ENCODE measurements at places on chromosomes 4 and X.

DNA sequence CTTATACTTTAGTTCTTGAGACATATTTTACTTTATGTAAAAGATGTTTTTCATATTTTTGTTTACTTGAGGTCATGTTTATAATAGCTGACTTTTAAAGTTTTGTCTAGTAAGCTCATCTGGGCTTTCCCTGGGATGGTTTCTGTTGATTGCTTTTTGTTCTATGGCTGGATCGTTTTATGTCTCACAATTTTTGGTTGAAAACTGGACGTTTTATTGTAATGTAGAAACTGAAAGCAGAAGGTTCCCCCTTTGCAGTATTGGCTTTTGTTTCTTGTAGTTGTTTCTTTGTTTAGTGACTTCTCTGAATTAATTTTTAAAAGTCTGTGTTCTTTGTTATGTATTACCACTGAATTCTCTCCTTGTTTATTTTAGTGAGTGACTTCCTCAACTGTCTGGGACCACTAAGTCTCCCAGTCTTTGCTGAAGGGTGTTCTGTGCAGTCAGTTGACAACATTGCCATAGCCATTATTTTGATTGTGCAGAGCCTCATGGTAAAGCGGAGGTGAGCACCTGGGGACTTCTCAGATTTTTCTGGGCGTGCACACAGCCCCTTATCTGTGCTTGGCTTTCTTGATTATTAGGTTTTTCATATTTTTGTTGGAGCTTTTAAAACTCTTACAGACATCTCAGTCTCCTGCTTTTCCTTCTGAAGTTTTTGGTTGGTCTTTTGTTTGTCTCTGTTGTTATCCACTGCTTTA lies 31.0 kb downstream of the KDM6A start:
- DNase-seq: no peak

GRCh38 chr4:138005486-138005885 lies 236.7 kb downstream of the SLC7A11 start:
- DNase-seq: no peak

DNA sequence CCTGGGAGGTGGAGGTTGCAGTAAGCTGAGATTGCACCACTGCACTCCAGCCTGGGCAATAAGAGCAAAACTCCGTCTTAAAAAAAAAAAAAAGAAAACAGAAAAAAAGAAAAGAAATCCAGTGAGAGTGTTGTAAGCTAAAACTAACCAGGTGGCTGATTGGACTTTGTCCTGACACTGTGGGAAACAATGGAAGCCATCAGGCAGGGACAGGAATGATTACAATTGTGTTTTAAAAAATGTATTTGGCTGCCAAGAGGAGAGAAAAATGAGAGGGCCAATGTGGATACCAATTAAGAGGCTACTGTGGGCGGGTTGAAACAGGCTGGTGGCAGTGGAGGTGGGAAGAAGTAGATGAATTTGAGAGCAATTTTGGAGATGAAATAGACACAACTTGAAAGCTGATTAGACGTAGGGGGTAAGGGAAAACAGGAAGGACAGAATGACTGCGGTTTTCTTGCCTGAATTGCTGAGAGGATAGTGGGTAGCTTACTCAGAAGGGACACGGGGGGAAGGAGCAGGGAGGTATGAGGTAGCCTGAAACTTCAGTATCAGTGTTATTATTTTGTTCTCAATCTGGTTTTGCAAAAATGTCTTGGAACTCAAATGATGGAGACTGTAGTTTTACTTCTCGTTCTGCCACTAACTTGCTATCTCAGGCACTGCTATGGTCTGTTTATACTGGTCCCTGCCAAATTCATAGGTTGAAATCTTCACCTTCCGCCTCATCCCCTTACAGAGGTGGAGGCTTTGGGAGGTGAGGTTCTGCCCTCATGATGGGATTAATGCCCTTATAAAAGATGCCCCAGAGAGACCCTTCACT lies 45.6 kb upstream of the CHRNA9 start:
- no peak for DNase-seq

- DNase-seq: no peak
These were observed 48.6 kb downstream of the ASB9 start for GRCh38 chrX:15221321-15221720.

GRCh38 chr4:165158762-165159161 lies 46.1 kb upstream of the TMEM192 start:
- DNase-seq: no peak

DNA sequence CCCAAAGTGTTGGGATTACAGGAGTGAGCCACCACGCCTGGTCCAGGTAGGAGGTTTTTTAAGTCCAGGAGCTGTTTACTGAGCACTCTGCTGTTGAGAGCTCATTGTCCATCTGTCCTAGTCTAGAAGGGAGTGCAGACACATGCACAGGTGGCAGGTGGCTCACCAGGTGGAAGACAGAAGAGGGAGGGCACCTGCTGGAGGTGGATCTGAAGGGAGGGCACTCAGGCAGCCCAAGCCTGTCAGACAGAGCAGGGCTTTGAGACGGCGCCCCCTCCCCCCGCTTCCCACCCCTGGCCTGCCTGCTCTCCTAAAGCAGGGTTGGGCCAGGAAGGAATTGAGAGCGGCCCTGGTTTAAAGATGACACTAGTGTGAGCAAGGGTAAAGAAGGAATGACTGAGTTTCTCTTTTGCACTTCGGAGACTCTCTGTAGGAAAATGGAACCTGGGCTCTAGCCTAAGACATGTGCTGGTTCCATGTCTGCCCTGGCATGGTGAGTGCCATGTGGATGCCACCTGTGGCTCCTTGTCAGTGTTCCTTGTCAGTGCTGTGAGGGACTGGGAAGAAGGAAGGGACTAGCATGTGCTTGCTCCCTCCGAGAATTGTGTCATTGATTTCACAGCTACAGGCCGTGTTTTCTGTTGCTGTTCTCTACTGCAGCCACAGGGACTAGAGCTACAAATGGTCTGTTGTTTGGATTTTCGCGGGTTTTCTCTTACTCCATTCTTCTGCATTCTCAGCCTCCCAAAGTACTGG lies 108.6 kb downstream of the TNIP2 start:
- no peak for DNase-seq

GRCh38 chrX:9845578-9845952 lies 59.3 kb downstream of the SHROOM2 start:
- no peak for DNase-seq

- DNase-seq: peak; percentile 8
These were observed 54.3 kb downstream of the SLIT2 start for GRCh38 chr4:20305976-20306375.

GRCh38 chr4:88514557-88515511 lies 8.7 kb downstream of the PYURF start:
- DNase-seq: no peak

DNA sequence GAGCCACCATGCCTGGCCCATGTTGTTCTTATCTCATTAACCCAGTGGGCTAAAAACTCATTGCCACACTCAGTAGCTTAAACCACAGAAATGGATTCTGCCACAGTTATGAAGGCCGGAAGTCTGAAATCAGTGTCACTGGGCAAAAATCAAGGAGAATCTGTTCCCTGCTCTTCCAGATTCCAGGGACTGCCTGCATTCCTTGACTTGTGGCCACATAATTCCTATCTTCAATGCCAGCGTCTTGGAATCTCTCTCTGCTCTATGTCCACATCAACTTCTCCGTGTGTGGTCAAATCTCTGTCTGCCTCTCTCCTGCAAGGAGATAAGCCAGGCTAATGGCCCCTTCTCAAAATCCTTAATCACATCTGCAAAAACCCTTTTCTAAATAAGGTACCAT lies 4.1 kb upstream of the WFS1 start:
- no peak for DNase-seq

- peak; percentile 82 for DNase-seq
These were observed 26.5 kb upstream of the IRAK1 start for GRCh38 chrX:154046031-154046781.

DNA sequence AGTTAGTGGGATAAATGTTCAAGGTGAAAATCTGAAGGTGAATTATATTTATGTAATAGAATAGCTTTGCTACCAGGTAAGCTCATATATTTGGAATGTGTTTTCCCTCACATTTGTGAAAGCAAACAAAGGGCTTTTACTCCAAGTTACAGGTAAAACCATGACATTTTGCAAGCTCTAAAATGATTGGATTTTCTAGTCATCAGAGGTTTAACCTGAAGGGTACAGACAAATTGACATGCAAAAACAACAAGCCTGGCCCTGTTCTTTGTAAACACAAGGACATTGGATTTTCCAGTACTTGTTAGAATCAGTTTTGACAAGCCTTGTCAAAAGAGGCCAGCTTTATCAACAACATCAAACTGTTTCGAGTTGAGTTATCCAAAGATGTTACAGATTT lies 51.7 kb downstream of the ZFX start:
- DNase-seq: no peak

- peak; percentile 10 for DNase-seq
These were observed 70.2 kb upstream of the NOCT start for GRCh38 chr4:138945401-138945800.

DNA sequence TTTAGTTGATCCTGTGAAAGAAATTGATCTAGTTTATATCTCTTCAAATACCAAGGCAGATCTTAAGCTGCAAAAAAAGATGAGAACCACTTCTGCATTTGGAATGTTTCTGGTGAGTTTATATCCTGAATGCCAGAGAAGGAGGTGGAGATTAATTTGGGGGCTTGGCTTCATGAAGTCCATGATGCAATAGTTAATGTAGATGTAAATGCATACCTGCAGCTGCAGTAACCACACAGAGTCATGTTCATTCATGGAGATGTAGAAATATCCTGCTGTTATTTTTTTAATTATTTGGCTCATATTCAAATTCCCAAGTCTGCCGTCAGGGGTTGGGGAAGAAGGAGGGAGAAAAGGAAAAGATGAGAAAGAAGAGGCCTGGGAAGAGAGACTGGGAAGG lies at the start of gene SULT1E1:
TSS of gene SULT1E1 (minus strand) at position 94 of the 400 bp plus-strand sequence. CDS start 2,501 bp downstream, outside the sequence.
- peak; percentile 68 for DNase-seq

DNA sequence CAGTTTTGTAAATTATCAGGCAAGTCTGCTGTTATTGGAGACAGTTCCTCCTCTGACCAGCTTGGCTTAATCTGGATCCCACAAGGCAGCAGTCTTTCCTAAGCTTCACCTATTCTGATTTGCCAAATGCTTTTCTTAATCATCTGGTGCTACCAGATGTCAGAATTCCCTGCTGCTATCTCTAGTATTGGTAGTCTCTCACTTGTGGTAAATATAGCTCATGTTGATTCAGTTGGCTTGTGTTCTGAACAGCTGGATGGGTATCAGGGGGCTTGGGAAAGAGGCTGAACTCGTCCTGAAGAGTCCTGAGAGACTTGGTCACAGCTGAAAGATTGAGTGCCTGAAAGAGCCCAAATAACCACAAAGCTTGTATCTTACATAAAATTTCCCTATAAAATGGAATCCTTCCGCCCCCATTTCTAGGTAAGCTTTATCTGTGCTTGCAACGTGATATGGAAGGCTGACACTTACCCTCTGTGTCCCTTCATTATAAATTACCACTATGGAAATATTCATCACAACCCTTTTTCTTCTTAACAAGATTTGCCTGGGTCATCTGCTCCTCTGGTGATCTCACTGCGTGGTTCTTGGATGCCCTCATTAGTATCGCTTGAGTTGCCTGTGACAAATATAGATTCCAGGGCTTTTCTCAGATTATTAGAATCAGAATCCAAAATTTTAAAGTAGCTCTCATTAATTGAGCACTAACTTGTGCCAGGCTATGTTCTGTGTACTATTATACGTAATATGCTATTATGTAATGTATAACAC lies 104.1 kb upstream of the GPRIN3 start:
- DNase-seq: peak; percentile 13

- DNase-seq: no peak
These were observed 79.4 kb downstream of the FAM53A start for GRCh38 chr4:1604706-1605205.

- no peak for DNase-seq
These were observed 33.7 kb upstream of the SHISA3 start for GRCh38 chr4:42363614-42364013.

DNA sequence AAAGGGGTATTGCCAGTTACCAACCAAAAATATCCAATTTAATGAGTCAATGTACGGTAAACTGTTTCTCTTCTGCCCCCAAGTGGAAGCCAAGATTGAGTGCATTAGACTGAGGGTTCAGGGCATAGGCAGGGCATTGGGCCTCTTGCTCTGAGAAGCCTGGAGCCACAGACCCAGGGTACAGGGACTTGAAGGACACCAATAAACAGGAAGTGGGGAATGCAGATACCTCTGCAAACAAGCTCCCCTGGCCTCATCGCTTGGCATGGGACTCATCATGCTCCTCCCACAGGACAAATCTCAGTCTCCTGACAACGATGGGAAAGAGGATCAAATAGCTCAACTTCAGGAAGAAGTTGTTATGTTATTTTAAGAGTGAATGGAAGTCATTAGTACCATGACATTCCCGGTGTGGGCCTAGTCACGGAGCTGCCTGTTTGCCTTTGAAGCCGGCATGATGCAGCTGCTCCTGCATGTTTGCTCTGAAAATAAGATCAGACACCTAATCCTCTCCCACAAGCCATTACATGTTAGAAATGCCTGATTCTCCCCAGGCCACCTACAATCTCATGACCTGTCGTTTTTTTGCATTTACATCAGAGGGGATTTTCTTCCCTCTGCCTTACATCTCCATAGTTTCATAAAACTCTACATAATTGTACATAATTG lies 224.2 kb downstream of the RCHY1 start:
- no peak for DNase-seq

DNA sequence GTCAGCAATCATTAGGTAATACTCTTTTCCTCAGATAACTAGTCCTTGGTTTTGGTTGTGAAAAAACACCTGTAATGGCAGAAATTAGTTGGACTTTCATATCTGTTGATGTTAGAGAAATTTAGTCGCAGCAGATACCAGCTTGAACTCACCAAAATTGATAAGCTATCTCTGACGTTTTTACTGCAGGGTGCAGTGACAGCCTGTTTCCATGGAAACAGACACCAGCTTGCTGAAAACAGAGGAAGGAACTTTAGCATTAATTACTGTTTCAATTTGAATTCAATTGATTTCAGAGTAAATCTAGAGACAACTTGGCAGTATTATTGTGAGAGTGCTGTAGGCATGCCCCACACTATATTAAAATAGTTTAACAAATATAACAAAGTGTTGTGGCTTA lies 246.5 kb downstream of the PPP1R2C start:
- no peak for DNase-seq

DNA sequence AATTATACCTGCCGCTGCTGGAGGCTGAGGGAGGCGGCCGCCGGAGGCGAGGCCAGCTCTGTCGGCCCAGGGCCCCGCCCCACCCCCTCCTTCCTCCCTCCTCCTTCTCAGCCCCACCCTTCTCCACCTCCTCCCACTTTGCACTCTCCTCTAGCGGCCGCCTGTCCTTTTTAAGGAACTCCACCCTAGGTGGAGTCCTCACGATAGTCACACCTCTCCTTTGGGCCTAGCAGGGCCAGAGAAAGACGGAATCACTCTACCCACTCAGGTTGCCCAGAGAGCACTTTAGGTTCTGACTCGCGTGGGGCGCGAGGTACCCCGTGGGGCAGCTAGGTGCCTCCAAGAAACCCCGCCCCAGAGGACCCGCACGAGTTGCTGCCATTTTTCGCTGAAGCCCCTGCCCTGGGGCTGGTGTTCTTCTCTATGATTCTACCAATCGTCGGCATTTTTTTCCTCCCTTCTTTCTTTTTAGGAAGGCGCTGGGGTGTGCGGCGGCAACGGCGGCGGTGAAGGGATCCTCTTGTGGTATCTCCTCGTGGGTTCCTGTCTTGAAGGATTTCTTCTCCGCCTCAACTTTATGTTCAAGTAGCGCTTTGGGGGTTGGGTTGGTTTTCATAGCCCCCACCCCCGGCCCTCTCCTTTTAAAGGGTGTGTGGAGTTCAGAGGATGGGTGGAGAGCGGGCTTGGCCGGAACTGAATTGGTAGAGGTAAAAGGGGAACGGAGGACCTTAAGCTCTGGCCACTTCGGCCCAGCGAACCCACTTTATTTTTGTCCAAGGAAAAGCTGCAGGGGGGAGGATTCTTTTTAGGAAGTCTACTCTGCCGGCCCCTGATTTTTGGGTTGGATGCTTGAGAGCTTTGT lies at the start of gene KLF8:
TSS of gene KLF8 (plus strand) at position 136 of the 862 bp plus-strand sequence. CDS start 979 bp downstream, outside the sequence.
- DNase-seq: no peak

GRCh38 chr4:13537011-13537831 lies 7.1 kb downstream of the NKX3-2 start:
- DNase-seq: no peak

GRCh38 chrX:40513012-40513411 lies 67.8 kb upstream of the ATP6AP2 start:
- DNase-seq: no peak
